ENCODE measurements at places on chromosomes 5 and 9.

DNA sequence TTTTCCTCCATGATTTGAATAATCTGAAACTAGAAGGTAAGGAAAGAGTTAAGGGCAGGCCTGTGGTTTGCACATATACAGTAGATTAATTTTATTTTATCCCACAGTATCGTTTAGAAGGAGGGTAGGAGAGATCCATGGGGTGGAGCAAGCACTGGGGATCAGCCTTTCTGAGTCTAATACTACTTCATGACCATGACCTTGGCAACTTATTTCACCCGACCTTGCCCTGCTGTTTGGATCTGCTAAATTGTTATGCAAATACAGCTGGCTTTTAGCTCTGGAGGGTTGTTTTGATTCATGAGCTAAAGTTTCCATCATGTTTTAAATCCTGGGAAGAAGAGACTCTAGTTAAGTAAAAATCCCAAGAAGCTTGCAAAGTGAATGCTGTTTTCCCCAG, 864 bp upstream of the GRIN3A start:
- DNase-seq = no peak

DNA sequence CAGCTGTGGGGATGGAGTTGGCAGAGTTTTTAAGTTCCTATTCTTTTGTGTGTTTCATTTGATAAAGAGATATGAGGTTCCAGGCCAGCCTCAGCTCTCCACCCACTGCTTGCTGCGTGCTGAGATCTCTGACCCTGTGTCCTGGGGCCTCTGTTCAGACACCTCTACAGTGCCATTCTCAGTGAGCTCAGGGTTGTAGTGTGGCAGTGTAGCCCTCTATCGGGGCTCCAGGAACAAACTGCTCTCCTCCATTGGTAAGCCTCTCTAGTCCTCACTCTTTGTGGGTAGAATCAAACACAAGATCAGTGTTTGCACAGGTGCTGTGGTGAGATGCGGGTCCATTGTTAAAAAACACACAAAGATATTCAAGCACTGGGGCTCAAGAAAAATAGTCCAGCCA, 386.6 kb upstream of the RPS23 start:
- no peak for DNase-seq

DNA sequence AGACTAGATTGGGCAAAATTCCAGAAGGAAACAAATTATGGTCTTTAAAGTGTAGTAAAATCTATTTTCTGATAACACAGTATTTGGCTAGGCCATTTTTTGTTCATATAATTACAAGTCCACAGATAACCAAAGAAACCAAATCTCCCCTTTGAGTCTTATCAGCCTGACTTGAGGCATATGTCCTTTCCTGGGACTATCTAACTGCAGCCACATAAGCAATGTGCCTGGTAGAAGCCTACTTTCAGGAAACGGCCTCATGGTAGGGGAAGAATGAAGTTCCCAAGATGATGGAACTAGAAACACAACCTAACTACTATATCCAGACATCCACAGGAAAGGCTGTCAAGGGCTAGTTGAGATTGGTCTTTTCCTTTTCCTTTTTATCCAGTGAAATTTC, 130.0 kb downstream of the PIK3R1 start:
- no peak for DNase-seq

GRCh38 chr5:96331210-96331609, 101.8 kb downstream of the PCSK1 start:
- DNase-seq = no peak

DNA sequence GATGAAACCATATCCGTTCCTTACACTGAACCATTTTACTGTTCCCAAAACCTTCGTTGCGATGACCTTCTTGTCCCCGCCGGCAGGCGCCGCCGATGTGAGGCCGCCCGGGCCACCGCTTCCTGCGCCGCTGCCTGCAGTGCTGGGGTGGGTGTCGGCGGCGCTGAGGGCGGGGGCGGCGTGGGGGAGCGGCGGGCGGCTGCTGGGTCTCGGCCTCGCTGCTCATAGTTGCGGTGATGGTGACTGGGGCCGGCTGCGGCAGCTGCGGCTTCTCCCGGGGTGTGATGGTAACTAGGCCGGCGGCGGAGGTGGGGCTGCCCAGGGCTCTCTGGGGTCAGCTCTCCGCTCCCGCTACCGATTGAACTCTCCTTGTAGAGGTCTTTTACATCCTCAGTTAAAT, 14.1 kb upstream of the OR2S2 start:
- no peak for DNase-seq

DNA sequence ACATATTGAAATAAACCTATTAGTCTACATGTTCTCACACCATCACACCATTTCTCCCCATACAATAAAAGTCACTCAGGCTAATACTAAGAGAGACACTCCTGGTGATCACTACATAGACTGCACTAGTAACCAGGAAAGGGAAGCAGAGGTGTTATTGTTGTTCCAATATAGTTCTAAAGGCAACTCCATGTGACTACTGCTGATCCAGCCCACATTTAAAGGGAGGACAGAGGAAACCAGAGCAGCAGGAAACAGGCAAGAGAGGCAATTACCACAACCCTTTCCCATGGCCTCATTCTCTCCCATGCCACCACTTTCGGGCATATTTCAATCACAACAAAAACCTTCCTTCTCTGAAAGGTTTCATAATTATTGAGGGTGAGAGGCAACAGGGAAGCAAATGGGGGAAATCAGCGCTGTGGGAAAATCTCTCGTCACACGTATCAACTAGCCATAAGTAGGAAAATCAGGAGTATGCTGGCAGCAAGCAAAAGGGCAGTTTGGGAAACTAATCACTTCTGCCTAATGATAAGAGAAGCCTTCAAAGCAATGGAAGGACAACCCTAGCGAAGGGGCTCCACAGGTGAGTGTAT, 1.8 kb downstream of the UBAP2 start:
- DNase-seq = no peak

- no peak for DNase-seq
Measured at GRCh38 chr5:135890867-135891266, 4.8 kb downstream of the IL9 start.

GRCh38 chr5:14341571-14342230, 198.6 kb downstream of the TRIO start:
- no peak for DNase-seq

- no peak for DNase-seq
Measured at GRCh38 chr9:111874500-111874899, 22.1 kb upstream of the UGCG start.

GRCh38 chr9:114155995-114156656, 789 bp downstream of the COL27A1 start:
- no peak for DNase-seq

GRCh38 chr5:34031117-34031516, 11.9 kb downstream of the C1QTNF3 start:
- no peak for DNase-seq

DNA sequence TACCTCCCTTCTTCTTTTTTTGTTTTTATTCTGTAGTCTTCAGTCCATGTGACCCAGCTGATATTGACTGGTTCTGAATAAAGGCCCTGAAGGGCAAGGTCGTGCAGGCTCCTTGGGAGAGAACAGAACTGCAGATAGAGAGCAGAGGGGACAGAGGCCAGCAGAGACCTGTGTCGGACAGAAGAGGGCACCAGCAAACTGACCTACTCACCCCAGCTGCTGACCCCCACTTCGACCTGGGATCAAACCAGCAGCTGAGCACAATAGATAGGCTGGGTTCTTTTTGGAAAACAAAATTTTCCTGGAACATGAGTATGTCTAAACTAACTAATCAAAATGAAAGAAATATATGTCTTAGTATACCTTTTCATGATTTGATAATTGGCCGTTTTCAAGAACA, 695.1 kb downstream of the NR2F1-AS1 start:
- DNase-seq = no peak

- DNase-seq = no peak
Measured at GRCh38 chr9:37952731-37953130, 48.8 kb upstream of the SLC25A51 start.

- no peak for DNase-seq
Measured at GRCh38 chr5:138900281-138900965, 25.3 kb upstream of the LRRTM2 start.

GRCh38 chr9:86328156-86328555, 26.1 kb downstream of the TUT7 start:
- no peak for DNase-seq

DNA sequence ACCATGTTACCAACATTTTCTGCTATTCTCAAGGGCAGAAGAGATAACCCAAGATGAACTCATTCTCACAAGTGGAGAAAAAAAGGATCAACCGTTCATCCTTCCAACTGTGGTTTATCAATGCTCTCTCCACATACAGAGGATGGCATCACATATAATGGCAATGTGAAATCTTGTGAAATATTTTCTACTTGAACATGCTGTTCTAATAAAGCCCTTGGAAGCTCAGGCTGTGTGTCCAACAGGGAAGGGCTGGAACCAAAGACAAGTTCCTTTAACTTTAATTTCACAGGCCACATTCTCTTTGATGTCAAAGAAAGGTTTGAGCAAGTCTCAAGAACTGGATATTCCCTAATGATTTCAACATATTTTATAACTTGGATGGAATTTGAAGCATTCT, 230.5 kb downstream of the SPOCK1 start:
- no peak for DNase-seq

GRCh38 chr9:21964925-21965385, 29.2 kb downstream of the CDKN2A start:
- no peak for DNase-seq

- DNase-seq = no peak
Measured at GRCh38 chr5:119031011-119031886, 39.6 kb upstream of the DMXL1 start.

DNA sequence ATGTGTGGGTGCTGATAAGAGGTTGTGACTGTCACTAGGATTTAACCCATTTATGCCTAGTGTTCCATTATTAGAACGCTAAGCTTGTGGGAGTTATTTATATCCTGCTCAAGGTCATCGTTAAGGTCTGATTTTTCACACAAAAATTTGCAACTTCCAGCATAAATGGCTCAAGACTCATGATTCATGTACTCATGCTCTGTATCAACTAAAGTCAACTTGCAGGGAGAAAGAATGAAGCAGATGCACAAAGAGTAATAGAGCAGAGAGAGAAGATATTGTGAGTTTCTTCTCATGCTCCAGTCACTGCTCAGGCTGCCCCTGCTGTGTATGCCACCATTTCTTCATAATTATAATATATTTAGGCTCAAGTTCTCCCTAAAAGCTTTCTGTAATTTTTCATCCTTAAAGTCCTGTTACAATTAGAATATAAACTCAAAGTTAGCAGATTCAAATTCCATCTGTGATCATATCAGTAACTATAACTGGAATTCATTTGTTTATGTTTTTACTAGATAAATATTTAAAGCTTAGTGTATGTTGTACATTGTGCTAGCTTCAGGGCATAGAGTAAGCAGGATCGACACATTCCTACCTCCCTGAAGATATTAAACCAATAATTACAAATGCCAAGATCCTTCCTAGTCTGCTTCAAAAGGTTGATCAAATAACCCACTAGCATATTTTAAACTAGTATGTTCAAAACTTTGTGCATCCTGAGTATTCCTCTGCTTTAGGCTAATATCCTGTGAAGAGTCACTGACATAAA, 136.7 kb downstream of the NUDT12 start:
- DNase-seq = no peak

GRCh38 chr5:88829054-88829453, 53.9 kb downstream of the MEF2C start:
- no peak for DNase-seq

GRCh38 chr9:37719526-37719925, 34.1 kb upstream of the TRMT10B start:
- DNase-seq = no peak

GRCh38 chr9:127166111-127166510, 43.7 kb upstream of the ANGPTL2 start:
- DNase-seq = no peak

GRCh38 chr5:177412603-177413233, 3.4 kb upstream of the F12 start:
- DNase-seq = no peak

DNA sequence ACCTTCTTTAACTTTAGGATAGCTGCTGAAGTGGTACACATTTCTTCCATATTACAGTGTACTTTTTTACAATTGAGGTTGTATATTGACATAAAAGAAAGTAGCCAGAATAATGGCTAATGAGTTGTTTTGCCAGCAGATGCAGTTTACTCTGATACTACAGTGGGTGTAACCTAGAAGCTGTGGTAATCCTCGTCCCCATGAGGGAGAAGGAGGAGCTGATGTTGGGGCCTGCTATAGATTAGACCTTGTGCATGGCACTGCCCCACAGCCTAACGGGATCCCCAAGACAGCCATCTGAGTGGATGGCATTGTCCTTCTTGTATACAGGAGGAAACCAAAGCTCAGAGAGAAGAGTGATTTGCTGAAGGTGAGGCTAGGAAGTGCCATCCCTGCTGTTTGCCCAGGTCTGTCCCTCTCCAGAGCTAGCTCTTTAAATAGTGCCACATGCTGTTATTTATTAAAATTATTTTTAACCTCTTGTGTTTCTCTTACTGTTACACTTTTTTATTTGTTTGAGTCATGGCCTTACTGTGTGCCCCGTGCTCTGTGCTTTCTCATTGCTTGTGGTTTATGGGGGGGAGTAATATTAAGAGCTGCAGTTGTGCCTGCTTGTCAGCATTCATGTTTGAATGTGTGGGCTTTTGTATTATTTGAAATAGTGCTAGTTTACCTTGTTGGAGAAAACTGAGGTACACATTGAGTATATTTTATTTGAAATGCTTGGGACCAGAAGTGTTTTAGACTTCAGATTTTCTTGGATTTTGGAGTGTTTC, 65.3 kb downstream of the ICE1 start:
- no peak for DNase-seq

DNA sequence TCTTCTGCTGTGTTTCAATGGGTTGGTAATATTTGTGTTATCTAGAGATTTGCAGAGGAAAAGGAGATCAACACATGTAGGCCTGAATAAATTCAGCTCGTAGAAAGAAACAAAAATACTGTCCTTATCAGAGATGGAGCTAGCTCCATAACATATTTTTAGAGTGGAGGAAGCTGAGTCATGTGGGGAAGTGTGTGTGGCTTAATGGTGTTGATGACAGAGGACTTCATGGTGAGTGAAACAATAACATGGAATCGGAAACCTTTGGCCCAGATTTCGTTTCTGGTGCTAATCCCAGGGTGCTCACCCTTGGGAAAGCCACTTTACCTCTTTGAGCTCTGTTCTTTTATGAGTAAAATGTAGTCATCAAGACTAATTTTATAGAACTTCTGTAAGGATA, 825.0 kb downstream of the TLR4 start:
- DNase-seq = no peak

- DNase-seq = no peak
Measured at GRCh38 chr5:133446440-133446839, 165.9 kb downstream of the FSTL4 start.

DNA sequence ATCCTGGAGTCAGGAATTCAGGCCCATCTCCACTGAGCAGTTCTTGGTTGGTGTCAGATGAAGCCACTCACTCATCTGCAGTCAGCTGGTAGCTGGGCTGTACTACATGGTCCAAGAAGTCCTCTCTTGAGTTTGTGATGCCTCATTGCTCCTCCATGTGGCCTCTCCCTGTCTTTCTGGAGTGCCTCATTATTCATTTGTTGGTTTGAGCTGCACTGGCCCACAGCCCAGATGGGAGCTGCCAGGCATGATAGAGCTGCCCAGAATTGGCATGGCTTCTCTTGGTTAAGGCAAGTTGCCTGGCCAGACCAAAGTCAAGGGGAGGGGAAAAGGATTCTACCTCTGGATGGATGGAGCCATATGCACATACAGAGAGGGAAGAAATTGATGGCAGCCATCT, 8.0 kb downstream of the PTCD2 start:
- DNase-seq = no peak
